Stimulated activated CD4-positive, alpha-beta T cell treated with anti-CD3 and anti-CD28 coated beads, Interleukin-1b, Interleukin-23, amount 100 ng/mL, for 24 hours (primary cell): ENCODE measurements at places on chromosomes 13 and 19.

DNA sequence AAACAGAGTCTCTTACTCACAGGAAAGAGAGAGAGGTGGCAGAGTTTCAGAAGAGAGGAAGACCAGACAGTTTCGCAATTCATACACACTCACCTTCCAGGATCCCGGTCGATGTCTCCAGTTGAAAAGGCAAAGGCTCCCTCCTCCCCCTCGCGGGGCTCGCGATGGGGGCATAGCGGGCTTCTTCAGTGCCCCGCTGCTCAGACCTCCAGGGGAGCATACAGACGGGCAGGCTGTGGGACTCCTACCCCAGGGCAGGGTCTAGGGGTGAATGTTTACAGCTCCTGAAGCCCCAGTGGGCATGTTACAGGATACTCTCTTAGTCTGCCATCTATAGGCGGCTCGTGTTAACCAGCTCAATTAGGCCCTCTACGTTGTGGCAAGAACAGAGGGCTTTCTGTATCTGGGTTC lies 139.2 kb downstream of the SLITRK5 start:
- no peak for DNase-seq

DNA sequence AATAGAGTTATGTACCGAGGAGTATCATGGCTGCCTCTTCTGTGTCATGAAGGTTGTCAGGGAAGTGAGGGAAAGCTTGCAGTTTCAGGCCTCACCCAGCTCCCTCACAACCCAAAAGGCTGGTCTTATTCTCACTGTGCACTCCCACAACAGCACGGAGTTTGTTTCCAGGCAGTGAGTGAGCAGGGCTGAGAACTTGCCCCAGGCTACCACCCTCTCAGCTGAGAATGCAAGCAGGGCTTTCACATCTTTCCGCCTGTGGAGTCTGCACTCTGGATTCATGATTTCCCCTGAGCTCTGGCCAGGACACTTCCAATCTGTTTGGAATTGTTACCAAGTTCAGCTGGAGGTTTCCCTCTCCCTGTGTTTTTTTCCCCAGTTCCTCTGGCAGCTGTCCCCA lies 2284.7 kb upstream of the PCDH20 start:
- DNase-seq: no peak

DNA sequence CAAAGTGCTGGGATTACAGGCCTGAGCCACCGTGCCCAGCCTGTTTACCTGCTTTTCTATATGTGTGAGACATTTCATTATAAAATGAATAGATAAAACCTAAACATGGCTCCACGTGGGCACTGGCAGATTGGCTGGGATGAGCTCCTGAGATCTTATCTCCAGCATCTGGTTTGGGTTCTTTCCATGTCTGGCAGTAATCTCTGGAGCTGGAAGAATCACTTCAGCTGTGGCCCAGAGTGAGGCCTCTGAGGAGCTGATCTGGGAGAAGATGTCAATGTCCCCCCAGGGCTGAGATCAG lies 5.5 kb upstream of the SULT2A1 start:
- DNase-seq: no peak

DNA sequence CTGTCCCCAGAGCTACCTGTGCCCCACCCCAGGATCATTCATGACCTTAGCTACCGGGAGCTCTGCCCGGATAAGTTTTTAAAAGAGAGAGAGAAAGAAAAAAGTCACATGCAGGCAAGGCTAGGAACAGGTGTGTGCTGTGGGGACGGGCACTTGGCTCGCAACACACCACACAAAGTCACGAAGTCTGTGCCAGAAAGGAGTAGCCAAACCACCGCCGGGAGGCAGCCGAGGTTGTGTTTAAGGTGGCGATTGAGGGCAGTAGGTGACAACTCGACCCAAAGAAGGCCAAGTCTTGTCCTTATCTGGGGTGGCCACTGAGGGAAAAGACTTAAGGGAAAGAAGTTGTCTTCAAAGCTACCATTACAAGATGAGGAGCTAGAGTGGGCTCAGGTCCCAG lies 4.6 kb upstream of the TSHZ3 start:
- DNase-seq: no peak

GRCh38 chr19:12411893-12412292 lies 10.8 kb upstream of the ZNF799 start:
- no peak for DNase-seq

DNA sequence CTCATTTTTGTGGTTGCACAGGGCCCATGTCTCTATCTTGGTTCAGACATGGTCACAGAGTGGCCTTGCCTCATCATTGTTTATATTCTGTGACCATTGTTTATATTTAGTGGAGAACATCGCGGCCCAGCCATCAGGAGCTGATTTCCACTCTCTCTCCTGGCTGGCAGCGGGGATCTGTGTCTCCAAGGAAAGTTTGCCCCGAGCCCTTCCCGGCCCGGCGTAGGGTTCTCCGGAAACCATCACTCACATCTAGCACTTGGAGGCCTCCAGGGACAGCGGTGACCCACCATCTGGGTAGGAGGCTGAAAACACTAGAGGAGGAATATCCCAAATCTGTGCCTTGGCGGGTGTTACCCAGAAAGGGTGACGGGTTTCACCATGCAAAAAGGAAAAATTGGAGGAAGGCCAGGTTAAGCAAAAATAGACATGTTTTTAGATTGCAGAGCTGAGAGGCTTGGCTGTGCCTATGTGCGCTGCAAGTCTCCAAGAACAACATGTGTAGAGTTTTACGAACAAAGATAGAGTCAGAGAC lies 726 bp upstream of the ZNF358 start:
- DNase-seq: no peak

DNA sequence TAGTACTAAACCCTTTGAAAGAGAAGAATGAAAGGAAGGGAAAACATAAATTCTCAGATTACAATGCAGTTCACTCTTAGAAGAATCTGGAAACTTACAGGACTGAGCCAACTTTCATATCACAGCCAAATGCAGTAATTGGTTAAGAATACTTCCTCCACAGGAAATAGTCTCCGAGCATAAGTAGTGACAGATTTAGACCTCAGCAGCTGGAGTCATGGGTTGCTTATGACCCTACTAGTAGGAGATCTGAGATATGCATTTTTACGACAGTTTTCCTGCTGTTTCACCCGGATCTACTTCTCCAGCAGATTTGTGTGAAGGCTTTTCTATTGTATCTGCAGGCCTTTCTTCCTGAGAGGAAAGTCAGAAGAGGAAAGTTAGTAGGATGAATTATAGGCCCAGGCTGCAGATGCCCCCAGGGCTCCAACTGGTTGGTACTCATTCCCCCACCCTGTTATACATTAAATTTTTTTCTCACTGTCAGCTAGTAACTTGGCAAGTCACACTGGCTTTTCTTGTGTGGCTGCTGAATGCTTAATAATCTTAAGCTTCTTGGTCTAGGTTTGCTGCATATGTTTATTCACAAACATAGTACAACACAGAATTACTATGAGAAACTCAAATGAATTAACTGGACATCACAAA lies 1241.5 kb upstream of the MIR17HG start:
- no peak for DNase-seq

DNA sequence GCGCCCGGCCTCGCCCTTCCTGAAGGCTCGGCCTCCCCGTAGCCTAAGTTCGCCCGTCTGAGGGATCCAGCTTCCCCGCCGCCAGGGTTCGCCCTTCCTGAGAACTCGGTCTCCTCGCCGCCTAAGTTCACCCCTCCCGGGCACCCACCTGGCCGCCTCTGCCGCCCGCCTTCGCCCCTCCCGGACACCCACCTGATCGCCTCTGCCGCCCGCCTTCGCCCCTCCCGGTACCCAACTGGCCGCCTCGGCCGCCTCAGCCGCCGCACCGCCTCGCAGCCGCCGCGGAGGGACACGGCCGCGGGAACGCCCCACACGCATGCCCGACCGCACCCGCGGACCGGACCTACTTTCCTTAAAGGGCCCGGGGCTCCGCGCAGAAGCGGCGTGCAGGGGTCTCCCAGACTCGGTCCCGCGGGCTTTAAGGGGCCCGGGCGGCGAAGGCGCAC lies at the start of gene MOB3A:
MOB3A (minus strand) TSS at position 293 of the 446 bp plus-strand sequence. CDS start 17,766 bp downstream, outside the sequence.
- peak; percentile 68 for DNase-seq

DNA sequence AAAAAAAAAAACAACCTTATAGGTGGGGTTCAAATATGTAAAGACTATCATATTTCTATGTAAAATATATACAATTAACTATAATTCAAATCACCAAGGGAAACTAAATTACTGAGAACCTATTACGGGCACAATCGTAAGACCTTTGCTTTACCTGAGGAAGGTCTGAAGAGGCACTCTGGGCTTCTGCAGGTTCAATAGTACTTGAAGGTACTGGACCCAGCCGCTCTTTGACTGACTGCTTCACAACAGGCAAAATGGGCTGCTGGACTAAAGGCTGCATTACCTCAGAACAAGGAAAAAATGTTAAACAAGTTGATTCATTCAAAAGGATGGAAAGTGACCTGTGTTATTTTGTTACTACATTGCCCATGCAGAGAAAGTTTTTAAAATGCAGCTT lies 51.8 kb downstream of the RBM26 start:
- no peak for DNase-seq

GRCh38 chr13:25286308-25286968 lies 850 bp downstream of the MTMR6 start:
- DNase-seq: no peak
